Kasumi-1 (cell line): ENCODE measurements at places on chromosomes 6 and 20.

DNA sequence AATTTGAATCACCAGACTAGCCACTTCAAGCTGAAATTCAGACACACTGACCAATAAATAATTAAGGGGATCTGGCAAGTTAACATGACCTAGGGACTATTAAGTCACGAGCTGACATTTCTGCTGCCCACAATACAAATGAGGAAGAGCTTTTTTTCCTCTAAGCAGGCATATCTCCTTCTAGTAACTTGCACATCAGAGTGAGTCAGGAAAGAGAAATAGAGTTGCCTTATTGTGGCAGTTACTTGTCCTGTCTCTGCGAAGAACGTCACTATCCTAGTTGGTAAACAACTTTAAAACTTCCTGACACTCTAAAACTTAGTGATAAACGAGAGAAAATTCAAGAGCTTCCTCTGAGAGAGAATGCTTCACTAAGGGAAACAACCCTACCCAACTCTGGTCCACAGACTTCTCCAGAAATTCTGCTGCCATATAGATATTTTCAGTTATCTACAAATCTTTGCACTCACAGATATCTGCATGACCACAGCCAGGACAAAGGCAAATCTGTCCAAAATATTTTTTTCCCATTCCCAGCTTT lies 4.2 kb downstream of the PLA2G7 start:
- DNase-seq, result peak; percentile 52

DNA sequence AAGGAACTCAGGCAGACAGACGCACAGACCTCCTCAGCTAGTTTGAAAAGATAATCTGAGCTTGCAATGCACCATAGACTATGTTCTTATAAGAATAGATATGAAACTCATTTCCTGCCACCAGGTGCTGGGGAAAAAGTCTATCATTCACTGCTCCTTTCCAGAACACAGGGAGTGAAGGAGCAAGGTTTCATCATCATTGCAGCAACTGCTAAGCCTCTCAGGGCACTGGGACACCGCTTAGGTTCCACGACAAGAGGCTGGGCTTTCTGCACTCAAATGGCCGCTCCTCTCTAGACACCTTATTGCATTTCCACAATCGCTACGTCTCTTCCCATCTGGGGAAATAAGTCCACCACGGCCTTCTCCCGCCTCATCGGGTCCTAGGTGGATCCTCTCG lies 418.5 kb upstream of the JARID2 start:
- no peak for DNase-seq

DNA sequence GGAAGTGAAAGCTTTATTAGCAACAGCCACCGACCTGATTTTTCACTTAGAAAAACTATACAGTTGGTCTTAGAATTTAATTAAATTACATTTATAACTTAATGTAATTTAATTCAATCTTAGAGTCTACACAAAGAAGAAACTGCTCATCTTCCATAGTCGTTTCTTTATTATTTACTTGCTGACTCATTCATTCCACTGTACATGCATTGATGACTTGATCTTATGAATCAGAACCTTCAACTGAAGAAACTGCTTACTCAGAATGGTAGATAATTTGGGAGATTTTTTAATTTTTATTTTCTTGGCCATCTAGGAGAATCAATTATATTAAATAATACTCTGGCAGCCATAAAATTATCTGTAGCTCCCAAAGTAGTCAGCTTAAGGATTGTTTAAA lies 1021.6 kb upstream of the FLRT3 start:
- DNase-seq, result no peak

DNA sequence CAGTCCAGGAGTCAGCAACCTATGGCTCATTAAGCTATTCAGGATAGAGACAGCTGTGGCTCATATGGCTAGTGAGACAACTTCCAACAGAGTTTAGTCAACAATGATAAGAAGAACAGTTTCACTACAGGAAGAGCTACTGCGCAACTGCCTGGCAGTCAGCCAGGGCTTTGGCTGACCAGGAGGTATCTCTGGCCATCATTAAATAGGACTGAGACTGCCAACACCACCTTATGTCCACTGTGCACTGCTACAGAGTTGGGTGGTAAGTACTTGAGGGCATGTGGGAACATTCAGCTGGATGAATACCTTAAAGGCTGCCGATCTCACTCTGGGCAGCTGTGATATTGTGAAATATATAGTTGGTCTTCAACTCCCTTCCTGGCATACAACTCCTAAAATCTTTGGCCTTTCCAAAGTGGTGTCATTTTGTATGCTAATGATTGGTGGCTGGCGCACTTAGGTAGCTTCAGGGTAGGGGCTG lies 52.2 kb upstream of the FAM83C start:
- DNase-seq, result no peak

GRCh38 chr6:68572525-68572924 lies 62.6 kb upstream of the ADGRB3 start:
- peak; percentile 79 for DNase-seq

DNA sequence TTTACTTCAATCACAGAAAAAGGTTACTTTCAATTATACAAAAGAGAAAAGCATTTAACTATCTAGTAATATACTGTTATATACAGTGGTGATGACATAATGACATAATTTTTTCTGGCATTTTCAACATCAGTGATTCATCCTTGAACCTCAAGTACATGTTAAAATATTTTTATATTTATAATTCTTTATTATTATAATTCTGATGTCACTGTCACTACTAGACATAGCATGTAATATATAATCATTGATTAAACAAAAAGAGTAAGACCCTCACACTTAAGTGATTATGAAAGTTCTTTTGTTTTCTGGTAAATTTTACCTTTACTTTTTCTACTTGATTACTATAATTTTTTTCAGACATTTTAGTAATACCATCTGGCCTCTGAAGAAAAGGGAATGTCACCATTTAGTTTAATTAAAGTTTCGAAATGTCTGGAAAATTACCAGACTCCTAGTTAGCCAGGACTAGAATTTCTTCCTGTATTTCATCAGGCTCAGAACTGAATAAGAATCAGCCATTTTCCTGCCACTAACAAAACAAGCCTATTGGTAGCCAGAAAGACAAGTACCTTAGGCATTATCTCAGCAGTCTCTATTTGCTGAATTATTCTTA lies 71.5 kb downstream of the FILIP1 start:
- no peak for DNase-seq

- DNase-seq, result no peak
These were observed 113.3 kb downstream of the RPS12 start for GRCh38 chr6:132927713-132928112.

DNA sequence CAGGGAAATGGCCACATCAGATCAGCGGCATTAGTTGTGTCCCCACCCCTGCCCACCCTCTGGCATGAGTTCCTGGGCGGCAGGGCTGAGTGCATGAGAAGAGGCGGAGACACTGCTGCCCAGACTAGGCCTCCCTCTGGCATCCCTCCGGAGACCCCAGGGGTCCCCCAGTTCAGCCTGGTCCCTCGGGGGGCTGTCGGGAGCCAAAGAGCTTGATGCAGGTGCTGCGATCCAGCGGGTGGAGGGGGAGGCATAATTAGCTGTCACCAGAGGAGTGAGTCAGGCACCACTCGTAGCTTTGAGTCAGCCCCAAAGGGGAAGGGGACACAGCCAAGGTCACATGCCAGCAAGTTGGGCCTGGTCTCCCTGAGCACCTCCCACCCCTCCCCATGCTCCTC lies 34.5 kb downstream of the DLGAP4 start:
- no peak for DNase-seq

GRCh38 chr6:31580807-31581433 lies 1.3 kb downstream of the LTB start:
- DNase-seq, result peak; percentile 79

DNA sequence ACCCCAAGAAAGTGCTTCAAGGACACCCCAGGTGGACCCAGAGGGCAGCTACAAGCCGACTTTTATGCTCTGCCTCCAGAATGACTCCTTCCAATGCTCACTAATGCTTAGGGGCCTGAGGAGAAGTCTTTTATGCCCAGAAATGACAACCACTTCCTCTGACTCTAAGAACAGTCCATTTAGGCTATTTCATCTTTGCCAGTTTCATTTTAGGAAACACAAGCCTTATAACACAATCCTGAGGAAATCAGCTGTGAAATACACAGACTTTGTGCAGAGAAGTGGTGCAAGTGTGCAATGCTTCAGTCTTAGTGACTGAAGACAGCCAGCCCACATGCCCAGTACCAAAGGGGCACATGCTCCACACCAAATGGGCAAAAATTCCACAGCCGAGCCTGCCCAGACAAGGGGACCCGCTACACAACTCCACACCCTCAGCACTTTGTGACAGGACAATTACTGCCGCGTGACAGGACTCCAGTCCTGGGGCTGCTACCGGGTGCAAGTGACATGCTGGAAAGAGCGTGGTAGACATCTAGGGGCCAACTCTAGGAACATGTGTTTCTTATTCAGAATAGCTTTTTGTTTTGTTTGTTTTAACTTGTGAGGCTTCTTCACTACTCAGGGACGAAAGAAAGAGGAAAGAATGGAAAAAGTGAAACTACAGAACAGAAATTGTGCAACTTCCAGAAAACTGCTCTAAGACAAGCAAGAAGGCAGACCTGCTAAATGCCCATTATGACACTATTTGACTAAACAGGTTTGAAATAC lies 28.2 kb upstream of the PLAGL1 start:
- peak; percentile 68 for DNase-seq

DNA sequence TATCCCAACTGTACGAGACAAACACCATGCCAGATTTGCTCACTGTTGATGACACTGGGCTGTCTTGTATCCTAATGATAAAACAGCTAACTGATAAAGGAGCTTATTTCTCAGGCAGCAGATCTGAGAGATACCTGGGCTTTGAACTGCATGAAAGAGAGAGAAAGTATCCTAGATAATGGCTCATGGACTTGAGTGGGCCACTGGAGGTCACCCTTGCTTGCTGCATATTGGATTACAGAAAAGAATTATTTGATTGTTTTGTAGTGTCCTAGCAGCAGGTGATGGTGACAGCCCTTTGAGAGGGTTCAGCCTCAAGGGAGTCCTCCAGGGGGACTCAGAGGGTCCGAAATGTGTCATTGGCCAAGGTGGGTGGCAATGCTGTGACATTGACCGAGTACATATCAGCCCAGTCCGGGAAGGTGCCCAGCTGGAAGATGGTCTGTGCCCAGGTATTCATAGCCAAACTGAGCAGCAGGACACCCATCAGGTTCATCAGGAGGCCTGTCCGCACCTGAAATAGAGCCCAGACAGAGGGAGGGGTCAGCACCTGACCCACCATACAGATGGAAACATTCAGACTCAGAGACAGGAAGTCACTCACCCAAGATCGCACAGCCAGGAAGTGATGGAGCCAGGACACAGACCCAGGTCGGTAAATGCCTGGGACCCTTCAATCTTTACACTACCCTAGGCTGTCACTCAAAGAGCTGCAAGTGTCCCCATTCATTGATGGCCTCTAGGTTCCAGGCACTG lies 9.4 kb upstream of the OCSTAMP start:
- no peak for DNase-seq

DNA sequence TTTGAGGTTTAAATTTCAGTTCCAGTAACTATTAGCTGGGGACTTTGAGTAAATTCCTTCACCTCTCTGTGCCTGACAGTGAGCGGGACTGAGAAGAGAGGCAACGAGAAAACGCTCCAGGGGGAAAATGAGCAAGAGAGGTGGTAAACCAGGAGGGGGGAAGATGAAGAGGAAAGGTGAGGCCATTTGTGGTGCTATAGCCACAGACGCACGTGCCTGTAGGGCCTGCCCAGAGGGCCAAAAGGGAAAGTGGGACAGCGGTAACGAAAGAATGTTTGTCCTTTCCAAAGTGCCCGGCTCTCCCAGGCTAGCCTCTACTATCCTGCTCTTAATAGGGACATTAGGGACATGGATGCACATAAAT lies 99.2 kb downstream of the BMP7 start:
- no peak for DNase-seq

DNA sequence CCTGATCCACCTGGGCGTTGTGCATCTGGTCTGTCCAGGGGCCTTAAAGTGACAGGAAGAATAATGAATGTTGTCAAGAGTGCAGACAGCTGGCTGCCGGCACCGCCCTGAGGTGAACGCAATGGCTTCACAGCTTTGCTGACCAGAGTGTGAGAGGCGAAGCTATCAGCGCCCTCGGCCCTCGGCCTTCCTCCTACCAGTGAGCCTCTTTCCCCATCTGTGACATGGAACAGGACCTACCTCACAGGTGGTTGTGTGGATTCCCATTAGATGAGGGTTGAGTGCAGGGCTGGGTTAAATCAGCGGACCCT lies 54.8 kb downstream of the CTCFL start:
- DNase-seq, result no peak

GRCh38 chr6:105981002-105981887 lies 104.9 kb upstream of the PRDM1 start:
- no peak for DNase-seq

- DNase-seq, result no peak
These were observed 275.9 kb downstream of the FOXC1 start for GRCh38 chr6:1885576-1886011.

DNA sequence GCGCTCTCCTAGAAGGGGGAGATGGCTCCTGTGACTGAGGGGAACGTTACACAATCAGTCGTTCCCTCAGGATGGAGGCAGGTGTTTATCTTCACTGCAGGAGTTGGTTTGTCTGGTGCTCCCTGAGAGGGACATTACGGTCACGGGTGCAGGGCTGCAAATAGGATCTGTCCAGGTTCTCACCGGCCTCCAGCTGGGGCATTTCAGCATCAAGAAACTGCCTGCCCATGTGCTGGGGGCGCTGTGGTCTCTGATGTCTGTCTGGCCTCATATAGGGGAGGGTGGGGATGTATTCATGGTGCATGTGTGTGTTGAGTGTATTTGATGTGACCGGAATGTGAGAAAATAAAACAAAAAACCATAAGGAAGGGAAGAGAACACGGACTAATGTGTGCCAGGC lies 77.1 kb downstream of the TBC1D7 start:
- DNase-seq, result no peak

DNA sequence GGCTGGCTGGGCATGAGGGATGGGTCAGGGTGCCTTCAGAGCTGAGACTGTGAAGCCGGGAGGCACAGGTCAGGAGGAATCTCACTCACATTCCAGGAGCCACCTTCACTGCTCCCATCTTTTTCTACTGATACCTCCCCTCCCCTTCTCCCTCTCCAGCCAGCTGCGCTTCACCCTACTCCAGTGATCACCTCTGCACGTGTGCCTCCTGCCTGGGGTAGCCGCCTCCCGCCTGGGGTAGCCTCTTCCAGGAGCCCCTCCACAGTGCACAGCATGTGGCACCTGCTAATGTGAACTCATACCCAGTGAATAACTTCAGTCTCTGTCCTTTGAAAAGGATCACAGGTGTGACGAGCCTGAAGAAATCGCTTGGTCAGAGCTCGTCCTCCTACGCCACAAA lies 232.6 kb downstream of the TMEM242 start:
- no peak for DNase-seq

- DNase-seq, result no peak
These were observed 298.8 kb downstream of the ZNF217 start for GRCh38 chr20:53294804-53295203.

DNA sequence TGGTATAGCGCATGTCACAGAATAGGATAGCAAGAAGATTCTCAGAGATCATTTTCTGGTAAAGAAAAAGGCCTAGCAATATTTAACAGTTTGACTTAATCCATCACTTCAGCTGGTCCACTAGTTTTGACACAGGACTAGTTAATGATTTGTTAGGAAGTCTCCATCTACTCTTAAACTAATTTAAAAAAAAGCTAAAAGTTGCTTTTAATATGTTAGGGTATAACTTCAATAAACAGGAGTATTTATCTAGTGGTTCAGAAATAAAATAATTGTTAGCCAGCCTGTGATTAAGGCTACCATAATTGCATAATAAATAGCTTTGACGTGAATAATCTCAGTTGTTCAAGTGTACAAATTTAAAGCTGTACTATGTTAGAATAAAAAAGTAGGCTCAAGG lies 195.6 kb downstream of the FUT9 start:
- DNase-seq, result no peak

GRCh38 chr6:163398115-163398514 lies 16.4 kb upstream of the QKI start:
- no peak for DNase-seq

- DNase-seq, result no peak
These were observed 30.1 kb downstream of the CITED2 start for GRCh38 chr6:139344186-139344963.
